Stomach (tissue), 19 donors: ENCODE measurements at places on chromosomes 6 and 20.
A peak's percentile ranks its signal among the peaks of the same experiment; 100 is the strongest.

DNA sequence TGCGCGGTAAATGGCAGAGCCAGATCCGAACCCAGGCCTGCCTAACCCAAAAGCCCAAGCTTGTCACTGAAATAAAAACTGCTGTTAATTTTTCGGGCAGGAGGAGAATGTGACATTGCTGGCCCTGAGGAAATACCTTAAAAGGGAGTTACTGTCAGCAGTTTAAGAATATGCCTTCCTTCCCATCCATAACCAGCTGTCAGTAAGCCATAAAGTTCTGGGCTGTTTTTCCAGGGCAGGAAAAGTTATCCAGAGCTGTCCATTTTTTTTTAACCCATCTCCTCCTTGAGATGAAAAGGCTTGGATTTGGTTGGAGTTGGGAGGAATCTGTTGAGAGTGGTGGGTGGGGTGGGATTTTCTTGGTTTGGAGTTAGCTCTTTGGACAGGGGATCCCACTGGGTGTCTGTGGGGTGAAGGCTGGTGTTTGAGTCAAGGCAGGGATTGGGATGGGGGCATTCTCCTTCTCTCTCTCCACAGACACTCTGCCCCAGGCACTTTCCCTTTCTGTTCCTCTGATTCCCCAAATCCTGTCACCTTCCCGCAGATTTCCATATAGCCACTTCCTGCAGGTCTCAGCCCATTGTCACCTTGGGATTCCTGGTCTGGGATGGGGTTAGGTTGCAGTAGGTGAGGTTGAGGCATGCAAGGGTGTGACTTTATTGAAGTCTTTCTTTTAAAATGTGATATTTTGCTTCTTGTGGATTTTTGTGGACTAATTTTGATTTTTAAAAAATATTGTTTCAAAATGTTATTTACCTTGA lies 4.3 kb upstream of the KCNG1 start:
- DNase-seq: no peak

- DNase-seq: no peak
Observed at GRCh38 chr6:109164331-109164730, 69.0 kb downstream of the CEP57L1 start.

DNA sequence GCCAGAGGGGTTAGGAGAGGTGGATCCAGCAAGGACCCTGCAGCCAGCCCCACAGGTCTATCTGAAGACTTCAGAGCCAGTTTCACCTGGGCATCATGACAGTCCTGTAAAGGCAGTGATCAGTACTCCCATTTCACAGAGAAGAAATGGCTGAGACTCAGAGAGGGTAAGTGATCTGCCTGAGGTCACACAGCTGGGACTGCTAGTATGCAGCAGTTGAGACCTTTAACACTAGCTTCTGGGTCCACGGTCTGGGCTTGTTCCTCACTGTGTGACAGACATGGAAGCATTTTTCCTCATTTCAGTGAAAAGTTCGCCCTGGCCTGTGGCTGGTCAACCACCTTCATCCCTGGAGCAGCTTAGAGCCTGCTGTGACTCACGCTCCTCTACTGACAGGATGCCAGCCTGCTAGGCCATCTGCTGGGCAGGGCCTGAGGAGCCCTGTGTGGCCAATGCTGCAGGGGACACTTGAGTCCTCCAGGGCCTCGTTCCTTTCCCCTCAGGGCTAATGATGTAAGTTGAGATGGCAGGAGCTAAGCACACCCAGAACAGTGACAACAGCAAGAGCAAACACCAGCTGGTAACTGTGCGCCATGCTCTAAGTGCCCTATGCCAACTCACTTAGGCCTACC lies 192.0 kb downstream of the LRFN2 start:
- DNase-seq: peak; percentile 36

DNA sequence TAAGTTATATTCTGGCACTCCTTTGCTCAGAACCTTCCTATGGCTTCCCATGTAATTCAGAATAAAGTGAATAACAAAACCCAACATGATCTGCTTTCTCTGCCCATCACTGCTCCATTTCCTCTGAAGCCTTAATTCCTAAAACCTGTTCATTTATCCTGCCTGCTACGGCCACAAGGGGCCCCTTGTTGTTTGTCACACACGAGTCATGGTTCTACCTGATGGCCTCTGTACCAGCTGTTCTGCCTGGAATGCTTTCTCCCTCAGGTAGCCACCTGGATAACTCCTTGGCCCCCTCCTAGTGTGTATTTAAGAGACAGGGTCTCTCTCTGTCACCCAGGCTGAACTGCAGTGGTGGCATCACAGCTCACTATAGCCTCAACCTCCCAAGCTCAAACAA lies 26.8 kb downstream of the ERGIC3 start:
- DNase-seq: no peak

GRCh38 chr6:11434565-11435326 lies 102.8 kb upstream of the TMEM170B start:
- peak; percentile 42 for DNase-seq

GRCh38 chr6:25519856-25520255 lies 132.2 kb upstream of the SCGN start:
- no peak for DNase-seq
